ENCODE measurements at places on chromosomes 12 and 14. TPM values are rescaled to one million over a fixed set of nuclear protein-coding genes. Genes with fewer than 3 reads are reported as not detected.

Gene RDH12
- not detected for total RNA-seq

Gene BCL2L14
- total RNA-seq, result not detected

Gene MUCL1
- total RNA-seq, result not detected

Gene PAPLN
- total RNA-seq, result not detected

Gene LRR1
- 60.8 TPM for total RNA-seq

Gene TRHDE
- 0.08 TPM for total RNA-seq

Gene KLRB1
- not detected for total RNA-seq

Gene DDN
- 5.5 TPM for total RNA-seq

Gene HNRNPA1
- 1,801 TPM for total RNA-seq

Gene AKT1
- total RNA-seq, result 164 TPM

Gene KNTC1
- 63.3 TPM for total RNA-seq

Gene SMIM41
- not detected for total RNA-seq

Gene CLEC2B
- total RNA-seq, result not detected

Gene ALX1
- 10.5 TPM for total RNA-seq

Gene BCL2L2
- 22.3 TPM for total RNA-seq

Gene GRIN2B
- 0.13 TPM for total RNA-seq

Gene LGR5
- total RNA-seq, result 5.1 TPM

Gene JAG2
- 24.7 TPM for total RNA-seq

Gene TAMALIN
- total RNA-seq, result 3.3 TPM

Gene BHLHE41
- total RNA-seq, result 4.1 TPM

Gene MEG3
- 419 TPM for total RNA-seq

Gene FBXL14
- total RNA-seq, result 15.0 TPM

Gene PRB4
- not detected for total RNA-seq

Gene SIX6
- not detected for total RNA-seq

Gene RPL10L
- total RNA-seq, result not detected

Gene PUS7L
- total RNA-seq, result 35.7 TPM

Gene TMEM30B
- 6.2 TPM for total RNA-seq

Gene BCAT1
- total RNA-seq, result 239 TPM

Gene WSCD2
- total RNA-seq, result not detected

Gene KLRK1
- total RNA-seq, result not detected

Gene TEAD4
- 59.0 TPM for total RNA-seq

Gene CLEC2A
- total RNA-seq, result not detected

Gene STAC3
- 1,199 TPM for total RNA-seq

Gene RTN1
- 0.46 TPM for total RNA-seq

Gene AQP2
- not detected for total RNA-seq

Gene SAMD15
- 1.0 TPM for total RNA-seq

Gene TMPRSS12
- not detected for total RNA-seq

Gene DACT1
- 4.2 TPM for total RNA-seq

Gene UBE3B
- 17.6 TPM for total RNA-seq

All from SJCRH30 (cell line).